ENCODE measurements at places on chromosomes 11 and 22. TPM values are rescaled to one million over a fixed set of nuclear protein-coding genes. Genes with fewer than 3 reads are reported as not detected.

DNA sequence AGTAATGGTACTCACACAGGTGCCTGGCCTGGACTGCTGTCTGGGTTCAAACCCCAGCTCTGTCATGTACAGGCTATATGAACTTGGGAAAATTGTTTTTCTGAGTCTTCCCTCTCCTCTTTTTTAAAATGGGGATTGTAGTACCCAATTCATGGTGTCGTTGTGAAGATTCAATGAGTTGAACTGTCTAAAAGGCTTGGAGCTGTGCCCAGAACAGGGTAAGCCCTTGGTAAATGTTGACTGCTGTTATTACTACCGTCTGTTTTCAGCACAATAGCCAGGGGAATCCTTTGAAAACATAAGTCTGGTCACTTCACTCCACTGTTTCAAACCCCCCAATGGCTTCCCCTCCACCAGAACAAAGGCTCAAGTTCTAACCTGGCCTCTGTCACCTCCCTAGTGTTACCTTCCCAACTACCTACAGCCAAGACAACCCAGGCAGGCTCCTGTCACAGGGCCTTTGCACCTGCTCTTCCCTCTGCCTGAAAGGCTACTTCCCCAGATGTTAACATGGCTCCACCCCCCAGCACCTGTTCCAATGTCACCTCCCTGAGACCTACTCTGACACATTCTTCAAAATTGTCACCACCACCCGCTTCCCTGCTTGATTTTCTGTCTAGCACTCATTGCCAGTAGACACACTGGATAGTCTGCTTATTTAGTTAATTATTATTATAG is 152.8 kb downstream of the CHST1 start:
- DNase-seq, result no peak

GRCh38 chr11:115941044-115941443 is 436.8 kb upstream of the CADM1 start:
- no peak for DNase-seq

- no peak for DNase-seq
Measured at GRCh38 chr11:109443052-109443451, 21.1 kb downstream of the C11orf87 start.

DNA sequence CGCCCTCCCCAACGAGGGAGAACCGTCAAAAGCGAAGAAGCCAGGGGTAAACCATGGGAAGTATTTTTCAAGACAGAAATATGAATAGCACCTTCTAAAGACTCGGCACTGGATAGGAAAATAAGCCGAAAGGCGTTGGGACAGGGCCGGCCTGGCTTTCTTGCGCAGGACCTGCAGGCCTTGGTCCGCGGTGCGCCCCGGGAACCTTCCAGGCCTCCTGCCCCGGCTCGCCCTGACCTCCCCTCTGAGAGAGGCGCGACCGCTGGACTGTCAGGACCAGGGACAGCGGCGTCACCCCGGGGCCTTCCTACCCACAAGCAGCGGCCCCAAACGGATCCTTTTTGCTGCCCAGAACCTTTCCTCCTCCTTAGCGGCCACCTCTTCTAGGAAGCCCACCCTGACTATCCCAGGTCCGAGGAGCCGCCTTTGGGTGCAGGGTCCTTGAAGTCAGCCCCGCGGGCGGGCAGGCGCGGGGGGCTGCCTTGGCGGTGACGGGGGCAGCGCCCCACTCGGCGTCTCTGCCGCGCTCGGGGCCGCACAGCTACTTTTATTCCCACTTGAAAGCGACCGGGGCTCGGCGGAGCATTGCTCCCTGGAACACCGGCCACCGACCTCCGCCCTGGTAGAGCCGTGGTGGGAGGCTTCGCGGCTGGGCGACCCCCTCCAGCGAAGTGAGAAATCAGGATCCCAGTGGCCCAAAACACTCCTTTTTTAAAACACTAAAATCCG is 650 bp upstream of the MAPK11 start:
- DNase-seq, result peak; percentile 60

DNA sequence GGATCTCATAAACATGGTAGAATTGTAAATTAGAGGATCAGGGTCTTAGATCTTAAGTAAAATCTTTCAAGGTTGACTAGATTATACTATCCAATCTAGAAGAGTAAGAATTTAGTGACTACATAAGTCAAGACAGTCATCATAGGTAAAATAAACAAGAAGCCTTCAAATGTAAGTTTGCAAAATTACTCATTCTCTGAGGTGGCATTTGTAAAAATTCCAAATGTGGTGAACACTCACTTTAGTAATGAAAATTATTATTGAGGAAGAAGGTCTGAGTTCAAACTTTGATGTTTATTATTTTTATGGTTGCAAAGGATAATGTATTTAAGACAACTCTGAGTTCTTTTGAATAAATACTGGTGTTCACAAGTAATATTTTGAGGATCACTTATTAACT is 4.6 kb downstream of the HYLS1 start:
- DNase-seq, result no peak

GRCh38 chr22:38141217-38141973 is 30.9 kb upstream of the BAIAP2L2 start:
- no peak for DNase-seq

DNA sequence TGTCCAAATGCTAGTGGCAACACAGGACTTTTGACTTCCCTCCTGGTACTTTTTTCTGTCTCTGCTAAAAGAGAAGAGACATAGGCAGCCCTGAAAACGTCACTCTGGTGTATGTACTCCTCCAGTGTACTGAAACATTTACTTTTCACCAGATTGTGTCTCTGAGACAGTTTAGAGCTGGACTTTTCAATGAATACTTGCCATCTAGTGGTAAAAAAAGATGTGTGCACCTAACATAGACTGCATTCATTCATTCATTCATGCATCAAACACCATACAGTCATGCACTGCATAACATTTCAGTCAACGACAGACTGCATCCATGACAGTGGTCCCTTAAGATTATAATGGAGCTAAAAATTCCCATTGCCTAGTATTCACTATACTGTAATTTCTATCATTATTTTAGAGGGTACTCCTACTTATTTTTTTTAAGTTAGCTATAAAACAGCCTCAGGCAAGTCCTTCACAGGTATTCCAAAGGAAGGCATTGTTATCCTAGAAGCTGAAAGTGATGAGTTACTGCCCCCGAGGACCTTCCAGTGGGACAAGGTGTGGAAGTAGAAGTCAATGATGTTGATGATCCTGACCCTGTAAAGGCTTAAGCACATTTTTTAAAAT is 186.2 kb downstream of the SPON1 start:
- no peak for DNase-seq

- no peak for DNase-seq
Measured at GRCh38 chr11:36493332-36493731, 16.7 kb downstream of the TRAF6 start.

- DNase-seq, result no peak
Measured at GRCh38 chr11:6129635-6130034, 22.2 kb downstream of the OR56B4 start.

TUBA8 gene
- total RNA-seq, result 1.5 TPM

GRCh38 chr11:782264-783174 is 5.2 kb upstream of the GATD1 start:
- DNase-seq, result no peak

DNA sequence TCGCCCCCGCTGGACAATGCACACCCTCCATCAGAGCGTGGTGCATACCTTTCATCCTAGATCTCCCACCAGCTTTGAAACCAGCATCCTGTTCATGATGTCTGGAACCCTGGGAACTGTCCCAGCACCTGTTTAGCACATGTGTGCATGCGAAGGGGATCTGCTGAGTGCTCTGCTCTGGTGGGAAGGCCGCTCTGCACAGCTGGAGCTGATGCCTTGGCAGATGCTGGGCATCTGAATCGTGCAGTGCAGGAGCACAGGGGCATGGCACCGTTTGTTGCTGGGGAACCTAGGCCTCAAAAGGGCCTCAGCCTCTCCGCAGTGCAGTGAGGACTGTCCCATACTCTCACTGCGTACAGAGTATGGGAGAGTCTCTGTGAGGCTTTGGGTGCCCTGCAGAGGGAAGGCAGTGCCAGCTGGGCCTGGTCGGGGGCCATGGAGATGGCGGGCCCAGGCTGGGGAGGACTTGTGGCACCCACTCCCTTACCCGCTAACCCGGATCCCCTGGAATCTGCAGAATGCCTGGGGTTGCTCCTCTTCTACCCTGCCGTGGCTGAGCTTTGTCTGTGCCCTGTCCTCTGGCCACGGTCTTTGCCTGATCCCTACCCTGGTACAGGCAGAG is 72.9 kb upstream of the ATXN10 start:
- DNase-seq, result no peak

CAPRIN1 gene
- 315 TPM for total RNA-seq

DNA sequence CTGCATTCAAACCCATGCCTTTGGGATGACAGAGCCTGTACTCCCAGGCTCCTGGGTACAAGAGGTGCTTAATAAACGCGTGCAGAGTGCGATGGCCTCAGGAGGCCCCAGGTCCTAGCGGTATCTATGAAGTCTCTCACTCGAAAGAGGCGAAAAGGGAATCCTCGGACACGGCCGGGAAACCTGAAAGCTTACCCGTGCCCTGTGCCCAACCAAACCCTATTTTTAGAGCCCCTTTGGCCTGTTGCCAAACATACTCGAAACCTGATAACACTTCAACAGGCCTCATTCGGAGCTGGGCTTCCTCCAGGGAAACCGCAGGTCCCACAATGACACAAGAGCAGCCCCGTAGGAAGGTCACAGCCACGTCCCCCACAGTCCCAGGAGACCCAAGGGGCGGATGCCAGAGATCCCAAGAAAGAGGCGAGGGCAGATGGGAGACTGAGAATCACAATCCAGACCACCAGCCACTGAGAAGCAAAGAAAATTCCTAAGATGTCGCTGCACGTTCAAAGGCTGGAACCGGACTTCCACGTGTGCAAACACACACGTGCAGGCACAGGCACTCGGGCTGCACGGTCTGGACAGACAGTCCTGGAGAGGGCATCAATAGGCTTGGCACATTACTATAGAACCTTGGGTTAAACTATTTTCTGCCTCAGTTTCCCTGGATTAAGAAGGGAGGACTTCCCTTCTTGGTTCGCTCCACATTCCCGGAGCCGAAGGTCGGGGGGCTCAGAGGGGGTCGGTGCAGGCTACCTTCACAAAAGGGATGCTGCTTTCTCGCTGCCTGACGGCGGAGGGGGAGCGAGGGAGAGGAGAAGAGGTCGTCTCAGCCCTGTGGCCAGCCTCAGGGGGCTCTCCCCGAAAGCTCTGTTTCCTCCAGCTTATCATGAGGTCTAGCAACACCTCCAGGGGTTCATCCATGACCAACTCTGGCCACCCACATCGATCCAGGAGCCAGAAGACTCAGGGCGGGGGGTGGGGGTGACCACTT is 8.2 kb downstream of the PDGFB start:
- DNase-seq, result peak; percentile 35

DNA sequence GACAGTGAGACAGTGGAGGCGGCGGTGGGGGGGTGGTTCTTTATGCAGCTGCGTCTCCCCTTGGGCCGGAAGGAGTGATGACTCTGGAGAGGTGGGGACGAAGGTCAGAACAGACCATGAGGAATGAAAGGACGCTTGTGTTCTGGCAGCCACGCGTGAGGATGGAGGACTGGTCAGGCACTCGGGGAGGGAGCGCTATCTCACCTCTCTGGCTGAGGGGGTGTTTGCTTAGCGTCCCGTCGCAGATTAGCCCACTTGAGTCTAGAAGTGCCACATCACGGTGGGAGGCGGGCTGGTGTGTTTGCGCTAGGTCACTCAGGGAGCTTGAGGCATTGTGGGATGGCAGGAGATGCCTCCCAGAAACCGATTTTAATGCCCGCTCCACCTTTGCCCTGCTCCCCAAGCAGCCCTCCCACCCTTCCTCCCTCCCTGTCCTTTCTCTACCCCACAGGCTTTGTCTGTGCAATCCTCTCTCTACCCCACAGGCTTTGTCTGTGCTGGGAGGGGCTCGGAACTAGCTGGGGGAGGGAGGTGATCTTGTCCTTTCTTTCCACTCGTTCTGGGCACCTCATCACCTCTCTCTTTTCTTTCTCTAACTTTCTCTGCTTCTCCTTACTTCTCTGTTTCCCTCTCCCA is 97.8 kb downstream of the PKNOX2 start:
- no peak for DNase-seq

KCTD14 gene
- total RNA-seq, result 0.38 TPM

- no peak for DNase-seq
Measured at GRCh38 chr11:103844327-103845215, 191.9 kb upstream of the DDI1 start.

DNA sequence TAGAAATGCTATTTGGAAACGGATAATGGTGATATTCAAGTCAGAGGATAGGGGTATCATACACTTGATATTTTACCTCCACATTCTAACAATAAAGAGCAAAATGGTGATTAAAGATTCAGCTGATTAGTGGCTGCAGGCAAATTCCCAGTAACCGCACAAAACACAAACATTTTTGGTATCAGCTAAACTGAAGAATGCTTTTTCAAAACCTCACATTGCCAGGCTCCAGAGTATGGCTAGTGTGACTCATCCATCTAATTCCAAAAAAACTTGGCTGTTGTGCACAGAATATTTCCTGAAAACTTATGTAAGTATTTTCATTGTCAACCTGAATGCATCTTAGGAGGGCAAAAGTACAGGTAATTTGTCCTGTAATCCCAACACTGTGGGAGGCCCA is 10.9 kb downstream of the SRPRA start:
- no peak for DNase-seq

- no peak for DNase-seq
Measured at GRCh38 chr22:23888615-23889401, 5.4 kb upstream of the MIF start.

GRCh38 chr11:71927820-71928736 is at the start of gene XNDC1N:
Gene XNDC1N (minus strand): TSS chr11:71928594. CDS start chr11:71923353, 5,241 bp downstream.
- peak; percentile 30 for DNase-seq

BIRC3 gene
- 105 TPM for total RNA-seq

EHF gene
- 0.16 TPM for total RNA-seq

- no peak for DNase-seq
Measured at GRCh38 chr11:98153752-98154151, 867.0 kb upstream of the CNTN5 start.

PLA2G6 gene
- 29.8 TPM for total RNA-seq

CADM1 gene
- total RNA-seq, result 1.7 TPM

DNA sequence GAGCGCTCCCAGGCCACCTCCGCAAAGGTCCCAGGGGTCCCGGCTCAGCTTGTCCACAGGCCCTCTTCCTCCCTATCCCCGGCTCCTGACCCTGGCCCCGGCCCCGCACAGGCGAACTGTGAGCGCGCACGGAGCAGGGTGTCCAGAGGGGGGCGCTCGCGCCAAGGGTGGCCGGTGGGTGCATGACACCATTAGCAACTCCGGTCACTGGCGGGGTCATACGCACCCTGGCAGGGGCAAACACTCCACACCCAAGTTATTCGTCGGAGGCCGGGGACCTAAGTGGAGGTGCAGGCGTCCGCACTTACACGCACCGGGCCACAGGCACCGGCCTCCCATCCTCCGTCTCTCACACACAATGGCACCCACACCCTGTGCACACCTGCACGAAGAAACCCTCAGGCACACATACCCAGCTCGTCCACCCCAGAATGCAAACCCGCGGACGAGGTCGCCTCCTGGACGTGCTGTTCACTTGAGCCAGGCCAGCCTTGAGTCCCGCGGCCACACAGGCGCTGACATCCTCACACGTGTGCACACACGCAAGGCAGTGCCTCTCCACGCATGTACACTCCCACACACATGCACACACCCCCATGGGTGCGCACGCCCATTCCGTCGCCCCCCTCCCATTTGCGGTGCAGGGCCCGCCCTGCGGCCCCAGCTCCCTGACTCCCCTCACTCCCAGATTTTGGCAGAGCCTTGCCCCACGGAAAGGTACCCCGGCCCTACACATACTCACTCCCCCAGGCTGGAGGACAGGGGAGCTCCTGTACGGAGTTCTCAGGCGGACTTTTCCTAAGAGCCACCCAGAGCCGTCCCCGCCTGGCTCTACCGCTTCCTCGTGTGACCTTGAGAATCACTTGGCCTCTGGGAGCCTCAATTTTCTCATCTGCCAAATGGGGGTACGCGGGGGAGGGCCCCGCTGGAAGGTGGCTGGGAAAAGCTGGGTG is at the start of gene RASGRP2:
TSS of gene RASGRP2 (minus strand) at position 552 of the 953 bp plus-strand sequence. CDS start 1,276 bp downstream, outside the sequence.
- DNase-seq, result peak; percentile 79
